Activated B cell treated with CpG ODN at 0.5 μM for 24 hours (primary cell): ENCODE measurements at places on chromosomes 1 and 21.
A peak's percentile ranks its signal among the peaks of the same experiment; 100 is the strongest.

- no peak overlapping the region for H3K4me3 ChIP-seq
- no peaks in the 10 kb centered on the region for H3K36me3 ChIP-seq
- no peak for DNase-seq
- H3K4me1 ChIP-seq, result no peaks in the 10 kb centered on the region
Observed at GRCh38 chr21:39087238-39088030, 95.8 kb downstream of the PSMG1 start.

GRCh38 chr1:42765832-42766740 lies 742 bp downstream of the P3H1 start:
- H3K27ac ChIP-seq, result no peak overlapping the region
- H3K27me3 ChIP-seq, result no peaks in the 10 kb centered on the region
- no peak overlapping the region for H3K4me3 ChIP-seq
- H3K4me1 ChIP-seq, result peaks cover 33% of the 10 kb centered on the region
- peaks cover 19% of the 10 kb centered on the region for H3K36me3 ChIP-seq

DNA sequence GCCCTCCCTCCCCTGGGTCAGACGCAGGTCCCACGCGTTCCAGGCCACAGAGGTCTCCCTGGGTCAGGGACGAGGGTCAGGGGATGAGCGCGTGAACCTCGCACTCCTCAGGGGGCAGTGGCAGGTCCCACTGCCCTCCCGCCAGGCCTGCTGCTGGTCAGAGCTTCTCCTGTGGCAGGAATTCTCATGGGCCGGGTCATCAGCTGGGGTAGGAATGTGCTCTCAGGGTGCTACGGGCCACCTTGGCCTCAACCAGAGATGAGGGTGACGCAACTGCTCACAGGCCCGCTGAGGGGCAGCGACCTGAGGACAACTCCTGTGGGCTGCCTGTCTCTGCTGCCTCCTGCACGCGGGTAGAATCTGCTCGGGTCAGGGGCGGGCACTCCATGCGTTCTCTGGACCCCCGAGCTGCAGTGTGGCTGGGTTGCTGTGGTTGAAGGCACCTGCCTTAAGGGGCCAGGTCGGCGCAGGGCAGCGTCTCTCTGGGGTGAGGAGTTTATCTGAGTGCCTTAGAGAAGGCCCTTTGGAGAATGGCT lies 128.8 kb downstream of the PRDM16 start:
- no peaks in the 10 kb centered on the region for H3K4me1 ChIP-seq
- peaks cover 4% of the 10 kb centered on the region for H3K27me3 ChIP-seq
- H3K36me3 ChIP-seq, result no peaks in the 10 kb centered on the region
- DNase-seq, result no peak

- no peak overlapping the region for H3K27ac ChIP-seq
- no peak for DNase-seq
- H3K4me1 ChIP-seq, result peaks cover 22% of the 10 kb centered on the region
Observed at GRCh38 chr1:6695868-6696267, 5.7 kb downstream of the DNAJC11 start.

DNA sequence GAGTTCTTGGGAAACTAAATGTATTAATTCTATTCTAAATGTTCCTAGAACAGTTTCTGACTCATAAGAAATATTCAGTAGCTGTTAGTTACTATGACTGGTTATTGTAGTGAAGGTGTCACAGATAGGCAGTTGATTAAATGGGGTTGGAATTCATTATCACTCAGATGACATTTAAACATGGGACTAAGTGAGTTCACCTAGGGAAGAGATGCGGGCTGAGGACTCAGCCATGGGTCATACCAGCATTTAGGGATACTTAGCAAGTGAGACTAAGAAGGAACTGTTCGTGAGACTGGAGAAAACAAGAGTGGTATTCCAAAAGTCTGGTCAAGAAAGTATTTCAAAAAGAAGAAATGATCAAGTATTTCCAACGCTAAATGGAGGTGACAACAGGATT lies 125.1 kb upstream of the ADGRL4 start:
- H3K27me3 ChIP-seq, result no peaks in the 10 kb centered on the region
- no peaks in the 10 kb centered on the region for H3K4me1 ChIP-seq
- no peak overlapping the region for H3K4me3 ChIP-seq
- no peak for DNase-seq

GRCh38 chr1:30908696-30909364 lies at the start of gene SDC3:
Gene SDC3 (minus strand): TSS chr1:30908758. CDS start chr1:30908586, 172 bp downstream.
- peak within 1 kb of the TSS; percentile 84 for H3K4me3 ChIP-seq
- H3K27ac ChIP-seq, result peak within 1 kb of the TSS; percentile 35
- H3K27me3 ChIP-seq, result peaks cover 42% of the 10 kb centered on the region
- peaks cover 25% of the 10 kb centered on the region for H3K4me1 ChIP-seq
- DNase-seq, result no peak

DNA sequence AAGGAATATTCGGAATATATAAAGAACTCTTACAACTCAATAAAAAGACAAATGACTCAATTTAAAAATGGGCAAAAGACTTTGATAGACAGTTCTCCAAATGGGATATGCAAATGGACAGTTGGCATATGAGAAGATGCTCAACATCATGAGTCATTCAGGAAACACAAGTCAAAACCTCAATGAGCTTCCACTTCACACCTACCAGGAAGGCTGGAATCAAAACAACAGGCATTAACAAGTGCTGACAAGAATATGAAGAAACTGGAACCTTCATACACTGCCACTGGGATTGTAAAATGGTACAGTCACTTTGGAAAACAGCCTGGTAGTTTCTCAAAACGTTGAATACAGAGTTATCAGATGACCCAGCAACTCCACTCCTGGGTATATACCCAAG lies 17.2 kb downstream of the PGBD5 start:
- no peaks in the 10 kb centered on the region for H3K36me3 ChIP-seq
- no peak overlapping the region for H3K4me3 ChIP-seq
- peaks cover 10% of the 10 kb centered on the region for H3K27me3 ChIP-seq
- no peaks in the 10 kb centered on the region for H3K4me1 ChIP-seq
- no peak overlapping the region for H3K27ac ChIP-seq

- no peak overlapping the region for H3K4me3 ChIP-seq
- H3K36me3 ChIP-seq, result no peaks in the 10 kb centered on the region
- no peaks in the 10 kb centered on the region for H3K4me1 ChIP-seq
Observed at GRCh38 chr1:29390491-29391361, 154.4 kb downstream of the PTPRU start.

GRCh38 chr1:6692956-6693355 lies 8.7 kb downstream of the DNAJC11 start:
- DNase-seq, result no peak
- no peak overlapping the region for H3K4me3 ChIP-seq
- H3K36me3 ChIP-seq, result peaks cover 9% of the 10 kb centered on the region
- peaks cover 7% of the 10 kb centered on the region for H3K4me1 ChIP-seq
- no peaks in the 10 kb centered on the region for H3K27me3 ChIP-seq

- H3K4me1 ChIP-seq, result peaks cover 6% of the 10 kb centered on the region
- H3K4me3 ChIP-seq, result no peak overlapping the region
- H3K27me3 ChIP-seq, result no peaks in the 10 kb centered on the region
- no peak for DNase-seq
- H3K27ac ChIP-seq, result no peak overlapping the region
- H3K36me3 ChIP-seq, result no peaks in the 10 kb centered on the region
Observed at GRCh38 chr1:9434247-9435152, 104.8 kb upstream of the SLC25A33 start.

GRCh38 chr1:113928187-113928930 lies 765 bp upstream of the HIPK1 start:
- peaks cover 43% of the 10 kb centered on the region for H3K4me1 ChIP-seq
- H3K27me3 ChIP-seq, result no peaks in the 10 kb centered on the region
- peaks cover 14% of the 10 kb centered on the region for H3K36me3 ChIP-seq
- no peak for DNase-seq
- peak overlapping the region; percentile 99 for H3K4me3 ChIP-seq

DNA sequence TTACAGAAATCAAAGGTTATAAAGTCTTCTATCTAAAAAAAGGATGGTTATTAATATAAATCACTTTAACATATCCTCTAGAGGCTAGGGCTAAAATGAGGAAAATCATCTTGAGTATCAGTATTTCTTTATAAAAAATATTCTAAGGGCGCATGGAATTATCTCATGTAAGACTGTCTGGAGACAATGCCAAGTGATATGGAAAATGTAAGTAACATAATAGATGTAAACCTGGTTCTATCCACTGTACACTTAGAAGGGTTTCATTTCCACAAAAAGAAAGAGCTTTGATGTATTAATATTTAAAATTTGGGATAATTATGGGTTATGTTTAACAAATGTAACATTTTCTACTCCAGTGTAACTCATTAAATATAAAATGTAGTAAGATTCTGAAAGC lies 95.9 kb upstream of the DPH5 start:
- H3K4me1 ChIP-seq, result peaks cover 43% of the 10 kb centered on the region
- no peaks in the 10 kb centered on the region for H3K36me3 ChIP-seq
- H3K27ac ChIP-seq, result peak overlapping the region; percentile 47
- no peak overlapping the region for H3K4me3 ChIP-seq
- H3K27me3 ChIP-seq, result no peaks in the 10 kb centered on the region

DNA sequence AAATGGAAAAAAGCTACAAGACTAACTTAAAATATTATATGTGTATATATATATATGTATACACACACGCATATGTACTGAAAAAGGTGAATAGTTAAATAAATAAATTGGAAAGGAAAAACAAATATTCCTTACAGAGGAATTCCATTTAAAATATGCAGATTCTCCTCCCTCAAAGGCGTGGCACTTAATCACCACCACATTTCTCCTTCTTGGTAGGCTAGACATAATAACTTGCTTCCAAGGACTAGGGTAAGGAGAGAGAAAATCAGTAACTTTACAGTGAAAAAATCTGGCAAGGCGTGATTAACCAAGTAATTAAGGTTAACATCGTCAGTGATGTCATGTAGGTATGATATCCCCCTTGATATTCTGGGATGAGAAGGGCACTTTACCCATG lies 84.0 kb upstream of the USP25 start:
- no peak for DNase-seq
- no peak overlapping the region for H3K27ac ChIP-seq
- no peaks in the 10 kb centered on the region for H3K36me3 ChIP-seq
- no peaks in the 10 kb centered on the region for H3K4me1 ChIP-seq

DNA sequence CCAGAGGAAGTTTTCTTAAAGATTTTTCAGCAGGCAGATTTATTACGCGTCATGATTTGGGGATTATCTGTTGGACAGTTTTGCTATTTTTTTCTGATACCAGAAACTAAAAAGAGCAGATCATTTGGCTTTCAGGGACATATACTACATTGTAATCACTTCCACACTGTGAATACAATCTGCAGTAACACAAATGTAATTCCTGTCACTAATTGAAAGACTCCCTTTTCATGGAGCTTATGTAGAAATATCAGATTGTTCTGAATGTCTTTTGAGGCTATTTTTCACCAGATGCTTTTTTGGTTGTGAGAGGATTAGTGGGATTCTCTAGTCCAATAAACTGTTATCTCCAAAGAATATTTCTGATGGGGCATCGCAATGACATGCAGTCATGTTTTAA lies 464.2 kb downstream of the DISC1 start:
- H3K27me3 ChIP-seq, result no peaks in the 10 kb centered on the region
- DNase-seq, result no peak
- no peaks in the 10 kb centered on the region for H3K4me1 ChIP-seq
- H3K27ac ChIP-seq, result no peak overlapping the region
- H3K4me3 ChIP-seq, result no peak overlapping the region

DNA sequence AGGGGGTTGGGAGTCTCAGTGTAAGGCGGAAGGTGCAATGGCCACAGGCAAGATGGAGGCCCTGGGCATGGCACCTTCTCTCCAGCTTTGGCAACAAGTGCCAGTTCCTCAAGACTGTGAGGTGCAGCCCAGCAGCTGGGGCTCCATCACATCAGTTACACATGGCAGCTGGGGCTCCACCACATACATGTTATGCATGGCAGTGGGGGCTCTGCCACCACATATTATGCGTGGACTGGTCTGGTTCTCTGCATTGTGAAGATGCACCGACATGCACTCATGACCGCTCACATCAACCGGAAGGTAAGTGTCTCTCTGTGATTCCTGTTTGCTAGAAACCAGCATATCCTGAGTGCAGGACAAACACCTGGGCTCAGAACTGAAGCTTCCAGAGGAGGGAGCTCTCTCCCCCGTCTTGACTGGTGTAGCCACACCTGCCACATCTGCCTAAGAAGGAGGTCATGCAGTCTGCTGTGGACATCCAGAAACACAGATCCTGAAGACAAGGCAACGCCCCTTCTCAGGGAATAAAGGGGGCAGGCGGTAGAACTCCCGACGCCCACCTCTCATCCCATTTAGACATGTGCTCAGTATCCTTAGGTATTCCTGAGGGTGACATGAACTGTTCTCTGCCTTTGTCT lies 104.1 kb upstream of the TMPRSS2 start:
- H3K4me1 ChIP-seq, result no peaks in the 10 kb centered on the region
- DNase-seq, result no peak
- no peak overlapping the region for H3K27ac ChIP-seq
- H3K27me3 ChIP-seq, result peaks cover 22% of the 10 kb centered on the region
- no peaks in the 10 kb centered on the region for H3K36me3 ChIP-seq

GRCh38 chr1:52928015-52928404 lies 934 bp downstream of the SCP2 start:
- peaks cover 4% of the 10 kb centered on the region for H3K27me3 ChIP-seq
- no peak for DNase-seq
- H3K27ac ChIP-seq, result no peak overlapping the region
- H3K36me3 ChIP-seq, result peaks cover 4% of the 10 kb centered on the region

DNA sequence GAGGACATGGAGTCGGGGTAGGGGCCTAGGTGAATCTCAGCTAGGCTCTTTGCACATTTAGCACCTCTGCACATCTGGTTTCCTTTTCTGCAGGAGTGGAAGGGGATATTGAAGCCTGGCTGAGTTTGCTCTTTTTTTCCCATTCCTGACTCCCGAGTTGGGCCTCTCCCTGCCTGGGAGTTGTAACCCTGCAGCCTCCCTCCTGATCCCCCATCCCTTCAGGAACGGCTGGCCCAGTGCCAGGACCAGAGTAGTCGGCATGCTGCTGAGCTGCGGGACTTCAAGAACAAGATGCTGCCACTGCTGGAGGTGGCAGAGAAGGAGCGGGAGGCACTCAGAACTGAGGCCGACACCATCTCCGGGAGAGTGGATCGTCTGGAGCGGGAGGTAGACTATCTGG lies 836 bp downstream of the OLFML3 start:
- peaks cover 10% of the 10 kb centered on the region for H3K36me3 ChIP-seq
- no peak for DNase-seq
- peaks cover 14% of the 10 kb centered on the region for H3K4me1 ChIP-seq
- no peak overlapping the region for H3K27ac ChIP-seq
- H3K4me3 ChIP-seq, result no peak overlapping the region
- H3K27me3 ChIP-seq, result no peaks in the 10 kb centered on the region
